ENCODE measurements at places on chromosomes 4 and X. TPM values are rescaled to one million over a fixed set of nuclear protein-coding genes. Genes with fewer than 3 reads are reported as not detected.

The L1CAM gene
- total RNA-seq = 0.99 TPM

The NUP62CL gene
- not detected for total RNA-seq

The UGT2B7 gene
- not detected for total RNA-seq

The SLC6A14 gene
- not detected for total RNA-seq

The POU4F2 gene
- total RNA-seq = not detected

The FSTL5 gene
- total RNA-seq = not detected

The LCORL gene
- total RNA-seq = 13.5 TPM

The MGARP gene
- 12.3 TPM for total RNA-seq

The BANK1 gene
- total RNA-seq = 0.26 TPM

The SOWAHB gene
- under 0.01 TPM for total RNA-seq

The C4orf51 gene
- total RNA-seq = not detected

The ABLIM2 gene
- total RNA-seq = 0.66 TPM

The SRPK3 gene
- 0.51 TPM for total RNA-seq

The USP26 gene
- total RNA-seq = not detected

The SCRG1 gene
- total RNA-seq = 0.17 TPM

The PPP1R2C gene
- total RNA-seq = not detected

The LRBA gene
- 36.7 TPM for total RNA-seq

The ELF4 gene
- 9.9 TPM for total RNA-seq

The TCEAL2 gene
- total RNA-seq = 0.26 TPM

The SAGE1 gene
- not detected for total RNA-seq

All from fibroblast of lung (primary cell).